ENCODE measurements at places on chromosomes 13 and 19.
A peak's percentile ranks its signal among the peaks of the same experiment; 100 is the strongest.

DNA sequence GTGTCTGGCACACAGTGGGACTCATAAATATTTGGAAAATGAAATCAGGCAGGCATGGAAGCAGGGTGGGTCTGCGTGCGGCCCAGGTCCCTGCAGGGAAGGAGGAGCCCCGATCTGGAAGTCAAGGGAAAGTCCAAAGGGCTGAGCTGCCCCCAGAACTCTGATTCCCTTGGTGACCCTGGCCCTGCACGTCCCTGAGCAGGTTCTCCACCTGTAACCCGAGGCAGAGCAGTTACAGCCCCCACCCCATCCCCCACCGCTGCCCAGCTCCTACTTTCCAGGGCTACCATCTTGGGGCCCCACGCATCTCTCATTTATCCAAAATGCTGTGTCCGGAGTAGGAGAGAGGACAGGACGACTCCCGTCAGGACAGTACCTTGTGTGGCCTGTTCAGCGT is 2.1 kb downstream of the PLEKHF1 start:
- no peak for DNase-seq

DNA sequence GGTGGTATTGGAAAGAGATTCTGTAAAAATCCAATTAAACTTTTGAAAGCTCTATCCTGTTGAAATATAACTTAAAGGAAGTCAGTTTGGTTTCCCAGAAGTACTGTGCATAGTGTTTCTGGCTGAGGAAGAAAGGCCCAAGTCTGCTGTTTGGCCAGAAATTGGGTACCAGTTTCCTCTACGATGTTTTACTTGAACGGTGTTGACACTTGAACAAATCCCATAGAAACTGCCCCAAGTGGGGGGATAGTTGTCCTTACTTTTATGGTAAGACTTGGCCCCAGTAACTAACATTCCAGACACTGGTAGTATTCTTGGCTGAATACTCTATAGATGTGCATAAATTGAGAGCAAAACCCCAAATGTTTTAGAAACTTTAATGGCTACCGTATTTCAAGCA is 14.2 kb downstream of the KLF5 start:
- DNase-seq = no peak

DNA sequence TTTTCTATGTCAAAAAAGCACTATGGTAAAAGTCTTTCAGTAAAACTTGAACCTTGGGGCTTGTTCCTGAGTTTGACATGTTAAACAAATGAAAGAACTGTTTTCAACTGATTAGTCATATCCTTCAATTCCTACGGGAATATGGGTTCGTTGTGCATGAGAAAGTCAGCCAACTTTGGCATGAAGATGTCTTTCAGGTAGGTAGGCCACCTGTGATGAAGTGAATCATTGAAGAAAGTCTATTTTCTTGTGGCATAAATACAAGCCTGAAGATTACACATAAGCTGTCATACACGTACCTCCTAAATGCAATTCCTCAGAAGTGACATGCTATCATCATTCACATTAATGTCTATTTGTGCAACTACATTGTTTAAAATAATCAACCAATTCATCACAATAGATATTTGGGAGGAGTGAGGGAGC is 513.0 kb downstream of the IRS2 start:
- no peak for DNase-seq

GRCh38 chr13:33696530-33696929 is 121.4 kb upstream of the RFC3 start:
- no peak for DNase-seq

GRCh38 chr19:6238256-6238642 is 41.5 kb downstream of the MLLT1 start:
- DNase-seq = peak; percentile 87

DNA sequence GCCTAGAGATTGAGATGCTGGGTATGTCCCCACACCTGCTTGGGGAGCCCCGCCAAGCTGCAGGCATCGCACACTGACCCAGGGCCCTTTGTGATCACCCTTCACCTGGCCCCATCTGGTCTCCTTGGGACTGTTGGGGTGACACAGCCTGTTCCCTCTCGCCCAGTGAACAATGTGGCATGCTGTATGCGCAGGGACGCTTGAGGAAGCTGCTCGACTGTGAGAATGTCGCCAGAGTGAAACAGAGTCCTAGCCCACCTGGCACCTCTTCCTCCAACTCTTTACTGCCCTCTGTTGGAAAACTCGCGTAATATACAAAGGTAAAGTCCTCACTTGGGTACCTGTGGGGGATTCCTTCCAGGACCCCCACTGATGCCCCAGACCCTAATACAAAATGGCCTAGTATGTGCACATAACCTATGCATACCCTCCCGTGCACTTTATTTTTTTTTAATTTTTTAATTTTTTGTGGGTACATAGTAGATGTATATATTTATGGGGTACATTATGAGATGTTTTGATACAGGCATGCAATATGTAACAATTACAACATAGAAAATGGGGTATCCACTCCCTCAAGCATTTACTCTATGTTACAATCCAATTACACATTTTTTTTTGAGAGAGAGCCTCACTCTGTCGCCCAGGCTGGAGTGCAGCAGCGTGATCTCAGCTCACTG is 9.0 kb downstream of the BLOC1S3 start:
- peak; percentile 67 for DNase-seq

DNA sequence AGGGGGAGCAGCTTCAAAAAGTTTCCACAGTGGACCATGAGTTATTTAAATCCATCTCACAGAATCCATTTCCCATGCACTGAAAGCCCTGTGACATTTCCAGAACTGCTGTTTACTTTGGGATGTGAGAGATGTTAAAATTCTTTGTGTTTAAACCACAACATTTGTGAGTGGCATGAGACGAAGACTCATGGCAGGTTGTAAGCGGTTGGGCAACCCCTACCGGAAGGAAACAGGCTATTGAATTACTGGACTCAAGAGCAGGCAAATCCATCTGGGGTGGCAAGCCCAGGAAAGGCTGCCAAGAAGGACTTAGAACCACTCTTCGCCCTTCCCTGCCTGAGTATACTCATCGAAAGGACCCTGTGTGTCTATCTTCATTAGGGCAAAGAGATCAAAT is 22.3 kb upstream of the CLDN10 start:
- DNase-seq = no peak

- no peak for DNase-seq
Observed at GRCh38 chr19:34881982-34882381, 44.7 kb upstream of the ZNF30 start.

GRCh38 chr13:110137680-110138009 is 169.3 kb downstream of the COL4A1 start:
- peak; percentile 83 for DNase-seq

GRCh38 chr13:90403330-90404082 is 944.0 kb upstream of the MIR17HG start:
- no peak for DNase-seq

GRCh38 chr19:16036941-16037340 is 39.4 kb upstream of the TPM4 start:
- no peak for DNase-seq

- no peak for DNase-seq
Observed at GRCh38 chr19:4077800-4078684, 11.3 kb upstream of the ZBTB7A start.

- DNase-seq = no peak
Observed at GRCh38 chr19:29675650-29676186, 10.5 kb downstream of the PLEKHF1 start.

DNA sequence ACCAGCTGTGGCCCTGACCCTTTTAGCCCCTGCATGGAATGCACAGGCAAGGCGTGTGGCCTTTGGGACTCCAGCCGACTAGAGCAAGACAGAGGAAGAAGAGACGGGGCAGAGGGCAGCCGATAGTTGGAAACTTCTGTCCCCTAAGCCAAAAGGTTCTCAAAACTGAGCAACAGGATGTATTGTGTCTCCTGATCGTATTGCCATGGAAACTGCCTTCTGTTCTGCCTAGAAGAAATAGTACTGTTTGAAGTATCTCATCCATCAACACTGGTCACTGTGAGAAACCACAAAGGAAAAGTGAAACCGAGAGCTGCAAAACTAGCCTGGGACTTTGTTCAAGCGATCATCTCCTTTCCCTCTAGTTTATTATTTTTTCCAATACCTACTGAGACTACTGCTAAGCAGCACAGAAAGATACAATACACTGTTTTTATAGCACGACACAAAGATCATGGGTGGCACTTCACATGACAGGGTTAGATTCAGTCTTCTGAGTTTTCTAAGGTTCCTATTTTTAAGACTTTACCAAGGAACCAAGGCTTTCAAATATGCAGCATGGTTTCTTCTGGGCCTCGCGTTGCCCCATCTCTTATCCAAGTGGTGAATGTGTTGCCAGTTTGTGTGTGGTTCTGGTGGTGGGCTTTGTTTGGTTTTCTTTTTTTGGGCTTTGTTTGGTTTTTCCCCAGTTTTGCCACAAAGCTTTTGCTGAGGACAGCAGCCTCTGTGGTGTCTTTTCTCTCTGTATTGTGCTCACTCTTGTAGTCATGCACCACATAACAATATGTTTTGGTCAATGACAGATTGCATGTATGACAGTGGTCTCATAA is 49.3 kb upstream of the GPR183 start:
- DNase-seq = no peak
